ENCODE measurements at places on chromosomes 4 and X. TPM values are rescaled to one million over a fixed set of nuclear protein-coding genes. Genes with fewer than 3 reads are reported as not detected.

Gene EDA
- polyA plus RNA-seq = 3.5 TPM

Gene GLRA3
- 14.4 TPM for polyA plus RNA-seq

Gene TRIM61
- 3.1 TPM for polyA plus RNA-seq

Gene AVPR2
- polyA plus RNA-seq = 0.24 TPM

All from spinal cord (tissue), 10 donors.